IPS DF 6.9 (cell line): ENCODE measurements at places on chromosomes 4 and X.

DNA sequence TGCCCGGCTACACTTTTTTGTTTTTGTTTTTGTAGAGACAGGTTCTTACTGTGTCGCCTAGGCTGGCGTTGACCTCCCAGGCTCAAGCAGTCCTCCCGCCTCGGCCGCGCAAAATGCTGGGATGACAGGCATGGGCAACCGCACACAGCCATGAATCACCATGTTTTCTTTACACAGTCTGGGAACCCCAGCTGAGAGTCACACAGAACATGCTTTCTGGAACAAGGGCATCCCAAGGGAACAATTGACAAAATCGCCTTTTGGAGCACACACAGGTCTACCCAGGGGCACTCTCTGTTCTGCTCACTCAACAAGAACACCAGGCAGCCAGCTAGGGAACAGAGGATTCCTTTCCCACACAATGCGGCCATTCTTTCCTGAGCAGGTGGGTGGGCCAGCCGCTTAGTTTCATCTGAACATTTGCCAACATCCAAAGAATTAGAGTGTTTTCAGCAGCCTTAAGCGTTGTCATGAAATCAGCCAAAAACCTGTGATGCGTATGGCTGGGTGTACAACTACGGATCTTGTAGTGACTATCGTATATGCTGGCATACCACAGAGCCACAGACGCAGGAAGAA, 15.7 kb downstream of the PRKX start:
- DNase-seq, result no peak
- no peak overlapping the region for H3K27ac ChIP-seq
- H3K4me1 ChIP-seq, result no peaks in the 10 kb centered on the region
- no peaks in the 10 kb centered on the region for H3K27me3 ChIP-seq

- peaks cover 4% of the 10 kb centered on the region; the same call in 1 of the 2 replicates for H3K4me1 ChIP-seq
- peaks cover 5% of the 10 kb centered on the region; the same call in 1 of the 2 replicates for H3K36me3 ChIP-seq
- no peaks in the 10 kb centered on the region for H3K27me3 ChIP-seq
Measured at GRCh38 chrX:48934581-48935300, 15.9 kb upstream of the PIM2 start.

DNA sequence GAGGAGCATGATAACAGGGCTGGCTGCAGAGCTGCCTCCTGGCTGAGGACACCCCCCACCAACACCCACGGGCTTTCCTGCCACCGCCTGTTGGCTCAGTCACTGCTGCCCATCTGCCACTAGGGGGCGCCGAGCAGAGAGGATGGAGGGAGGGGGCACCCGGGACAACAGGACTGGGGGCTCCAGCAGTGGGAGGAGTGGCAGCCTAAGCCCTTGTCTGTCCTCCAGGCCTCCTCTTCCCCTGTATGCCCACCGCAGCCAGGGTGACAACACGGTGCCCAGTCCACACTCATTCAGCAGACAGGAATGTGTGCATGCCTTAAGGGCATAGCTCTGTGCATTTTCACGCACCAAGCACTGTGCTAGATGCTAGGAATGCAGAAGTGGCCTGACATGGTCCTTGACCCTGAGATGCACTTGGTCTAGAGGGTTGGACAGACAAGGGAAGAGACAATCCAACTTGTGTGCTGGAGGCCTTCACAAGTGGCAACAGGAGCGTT, 149.9 kb downstream of the AMMECR1 start:
- H3K27ac ChIP-seq, result no peak overlapping the region
- no peak overlapping the region for H3K4me3 ChIP-seq
- DNase-seq, result no peak
- H3K36me3 ChIP-seq, result no peaks in the 10 kb centered on the region

DNA sequence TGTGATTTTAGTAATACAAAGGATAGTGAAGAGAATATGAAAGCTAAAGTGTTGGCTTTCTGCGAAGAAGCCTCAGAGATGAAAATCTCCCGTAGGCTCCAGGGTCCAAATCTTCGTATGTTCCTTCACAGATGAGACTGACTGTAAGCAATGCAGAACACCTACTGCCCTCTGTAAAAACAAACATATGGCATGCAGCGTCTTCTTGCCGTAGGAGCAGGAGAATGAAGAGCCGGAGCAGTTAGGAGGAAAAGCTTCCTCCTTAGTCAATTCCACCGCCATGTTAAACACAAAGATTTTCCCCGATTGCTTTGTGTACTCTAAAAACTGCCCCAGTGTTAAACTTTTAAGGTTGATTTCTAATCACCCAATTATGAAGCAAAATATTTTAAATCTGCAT, 22.5 kb downstream of the RWDD4 start:
- no peak for DNase-seq
- no peaks in the 10 kb centered on the region for H3K36me3 ChIP-seq
- no peaks in the 10 kb centered on the region for H3K27me3 ChIP-seq
- no peak overlapping the region for H3K27ac ChIP-seq
- H3K4me1 ChIP-seq, result peaks cover 1% of the 10 kb centered on the region; the same call in 1 of the 2 replicates
- no peak overlapping the region for H3K4me3 ChIP-seq

DNA sequence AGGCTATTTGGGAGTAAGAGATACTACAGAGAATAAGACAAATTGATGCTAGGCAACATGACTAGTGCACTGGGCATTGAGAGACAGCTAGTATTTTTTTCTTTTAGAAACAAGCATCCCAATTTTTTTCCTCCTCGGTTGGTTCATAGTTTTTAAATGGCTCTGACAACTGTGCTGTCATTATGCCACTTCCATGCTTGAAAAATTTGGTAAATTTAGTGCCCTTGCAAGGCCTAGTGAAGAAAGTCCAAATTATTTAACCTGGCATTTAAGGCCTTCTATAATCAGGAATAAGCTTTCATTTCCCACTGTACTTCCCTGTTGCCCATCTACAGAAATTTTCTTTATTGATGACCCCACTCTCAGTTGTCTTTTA, 15.8 kb downstream of the VSIG4 start:
- DNase-seq, result no peak
- H3K27me3 ChIP-seq, result no peaks in the 10 kb centered on the region
- H3K36me3 ChIP-seq, result no peaks in the 10 kb centered on the region
- no peak overlapping the region for H3K4me3 ChIP-seq
- no peak overlapping the region for H3K27ac ChIP-seq

- H3K27me3 ChIP-seq, result no peaks in the 10 kb centered on the region
- H3K4me3 ChIP-seq, result no peak overlapping the region
- H3K36me3 ChIP-seq, result no peaks in the 10 kb centered on the region
- no peak overlapping the region for H3K27ac ChIP-seq
Measured at GRCh38 chrX:56226980-56227379, 5.2 kb upstream of the KLF8 start.

- H3K36me3 ChIP-seq, result no peaks in the 10 kb centered on the region
- no peak for DNase-seq
- H3K27ac ChIP-seq, result no peak overlapping the region
- H3K27me3 ChIP-seq, result no peaks in the 10 kb centered on the region
- no peaks in the 10 kb centered on the region for H3K4me1 ChIP-seq
Measured at GRCh38 chrX:129818123-129818522, 25.6 kb downstream of the ZDHHC9 start.
